Hematopoietic multipotent progenitor cell treated with erythropoietin and hydrocortisone succinate and interleukin-3 and kit ligand, for 8 days (in vitro differentiated cells): ENCODE measurements at places on chromosomes 3 and 15.

- no peak for DNase-seq
Observed at GRCh38 chr3:168155303-168155702, 59.6 kb upstream of the GOLIM4 start.

DNA sequence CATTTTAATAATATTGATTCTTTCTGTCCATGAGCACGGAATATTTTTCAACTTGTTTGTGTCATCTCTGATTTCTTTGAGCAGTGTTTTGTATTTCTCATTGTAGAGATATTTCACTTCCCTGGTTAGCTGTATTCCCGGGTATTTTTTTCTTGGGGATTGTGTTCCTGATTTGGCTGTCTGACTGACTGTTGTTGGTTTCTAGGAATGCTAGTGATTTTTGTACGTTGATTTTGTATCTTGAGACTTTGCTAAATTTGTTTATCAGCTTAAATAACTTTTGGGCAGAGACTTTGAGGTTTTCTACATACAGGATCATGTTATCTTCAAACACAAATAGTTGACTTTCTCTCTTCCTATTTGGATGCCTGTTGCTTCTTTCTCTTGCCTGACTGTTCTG is 418.8 kb upstream of the ALCAM start:
- no peak for DNase-seq

- DNase-seq: no peak
Observed at GRCh38 chr15:72200395-72201237, 3.0 kb upstream of the GRAMD2A start.

GRCh38 chr3:133998691-133999241 is 31.0 kb downstream of the SLCO2A1 start:
- DNase-seq: no peak

DNA sequence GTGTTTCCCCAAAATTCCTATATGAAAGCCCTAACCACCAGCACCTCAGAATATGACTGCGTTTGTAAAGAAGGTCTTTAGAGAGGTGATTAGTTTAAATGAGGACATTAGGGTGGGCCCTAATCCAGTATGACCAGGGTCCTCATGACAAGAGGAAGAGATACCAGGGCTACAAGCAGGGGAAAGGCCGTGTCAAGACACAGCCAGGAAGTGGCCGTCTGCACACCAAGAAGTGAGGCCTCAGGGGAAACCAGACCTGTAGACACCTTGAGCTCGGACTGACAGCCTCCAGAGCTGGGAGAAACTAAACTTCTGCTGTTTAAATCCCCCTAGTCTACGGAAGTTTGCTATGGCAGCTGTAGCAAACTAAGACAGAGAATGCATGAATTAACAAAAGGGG is 14.2 kb downstream of the KIF7 start:
- DNase-seq: no peak

DNA sequence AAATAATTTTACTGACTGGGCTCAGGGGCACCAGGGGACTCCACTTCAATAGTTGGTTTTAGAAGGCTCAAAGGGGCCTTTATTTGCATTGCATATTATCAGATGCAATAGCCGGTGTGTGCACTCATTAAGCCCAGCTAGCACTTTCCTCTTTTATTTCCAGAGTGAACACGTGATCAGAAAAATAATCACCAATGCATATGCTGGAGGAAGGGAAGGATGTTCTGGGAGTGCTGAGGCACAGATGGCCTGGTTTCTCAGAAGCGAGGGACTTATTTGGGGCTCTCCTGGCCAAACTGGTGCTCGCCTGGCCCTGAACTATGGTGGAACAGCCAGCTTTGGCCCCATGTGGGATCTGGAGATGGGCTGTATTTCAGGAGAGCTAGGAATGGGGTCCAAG is 60.4 kb upstream of the SEC13 start:
- no peak for DNase-seq

DNA sequence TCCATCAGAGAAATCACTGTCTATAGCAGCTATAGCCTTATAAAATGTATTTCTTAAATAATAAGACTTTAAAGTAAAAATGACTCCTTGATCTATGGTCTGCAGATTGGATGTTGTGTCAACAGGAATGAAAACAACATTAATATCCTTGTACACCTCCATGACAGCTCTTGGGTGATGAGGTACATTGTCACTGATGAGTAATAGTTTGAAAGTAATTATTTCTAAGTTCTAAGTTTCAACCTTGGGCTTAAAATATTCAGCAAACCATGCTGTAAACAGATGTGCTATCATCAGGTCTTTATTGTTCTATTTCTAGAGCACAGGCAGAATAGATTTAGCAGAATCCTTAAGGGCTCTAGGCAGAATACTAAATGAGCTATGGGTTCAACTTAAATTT is 568.2 kb upstream of the BCHE start:
- DNase-seq: no peak

DNA sequence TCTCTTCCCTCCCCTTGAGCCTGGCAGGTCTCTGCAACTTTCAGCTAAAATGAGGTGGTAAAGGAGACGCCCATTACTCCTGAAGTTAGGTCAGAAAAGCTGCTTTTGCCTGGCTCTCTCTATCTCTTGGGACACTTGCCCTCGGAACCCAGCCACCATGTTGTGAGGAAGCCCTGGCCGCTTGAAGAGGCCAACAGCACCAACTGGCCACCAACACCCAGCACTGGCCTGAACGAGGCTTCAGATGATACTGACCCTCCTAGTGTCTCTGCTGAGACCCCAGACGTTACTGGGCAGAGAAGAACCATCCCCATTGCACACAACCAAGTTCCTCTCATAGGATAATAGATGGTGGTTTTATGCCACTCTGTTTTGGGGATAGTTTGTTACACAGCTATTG is 49.5 kb upstream of the PCSK6 start:
- no peak for DNase-seq

DNA sequence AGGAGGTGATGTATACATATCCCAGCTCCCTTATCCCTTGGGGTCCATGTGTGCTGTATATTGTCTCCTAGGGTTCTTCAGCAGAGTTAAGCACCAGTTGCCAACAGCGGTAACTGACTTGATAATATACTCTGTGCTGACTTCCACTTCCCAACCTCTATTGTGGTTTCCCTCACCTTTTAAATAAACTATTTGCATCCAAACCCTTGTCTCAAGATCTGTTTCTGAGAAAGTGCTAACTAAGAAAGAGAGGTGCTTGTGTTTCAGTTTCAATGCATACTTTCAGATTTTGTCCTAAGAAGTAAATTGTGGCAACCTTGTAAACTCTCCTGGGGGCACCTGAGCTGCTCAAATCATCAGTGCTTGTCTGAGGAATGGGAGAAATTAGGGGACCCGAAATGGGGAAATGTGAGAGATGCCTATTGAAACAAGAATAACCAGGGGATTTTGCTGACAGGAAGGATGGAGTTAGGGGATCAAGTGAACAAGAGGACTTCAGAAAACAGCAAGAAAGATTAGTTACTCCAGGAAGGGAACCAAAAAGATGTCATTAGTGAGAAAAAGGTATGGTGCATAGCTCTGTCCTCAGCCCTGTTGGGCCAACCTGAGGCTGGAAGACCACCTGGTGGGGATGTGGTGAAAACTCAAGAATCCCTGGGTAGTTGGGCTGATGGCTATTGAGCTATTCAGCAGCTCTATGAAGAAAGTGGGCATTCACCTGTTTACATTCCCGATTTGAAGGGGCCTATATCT is 50.9 kb upstream of the MRPL3 start:
- no peak for DNase-seq

DNA sequence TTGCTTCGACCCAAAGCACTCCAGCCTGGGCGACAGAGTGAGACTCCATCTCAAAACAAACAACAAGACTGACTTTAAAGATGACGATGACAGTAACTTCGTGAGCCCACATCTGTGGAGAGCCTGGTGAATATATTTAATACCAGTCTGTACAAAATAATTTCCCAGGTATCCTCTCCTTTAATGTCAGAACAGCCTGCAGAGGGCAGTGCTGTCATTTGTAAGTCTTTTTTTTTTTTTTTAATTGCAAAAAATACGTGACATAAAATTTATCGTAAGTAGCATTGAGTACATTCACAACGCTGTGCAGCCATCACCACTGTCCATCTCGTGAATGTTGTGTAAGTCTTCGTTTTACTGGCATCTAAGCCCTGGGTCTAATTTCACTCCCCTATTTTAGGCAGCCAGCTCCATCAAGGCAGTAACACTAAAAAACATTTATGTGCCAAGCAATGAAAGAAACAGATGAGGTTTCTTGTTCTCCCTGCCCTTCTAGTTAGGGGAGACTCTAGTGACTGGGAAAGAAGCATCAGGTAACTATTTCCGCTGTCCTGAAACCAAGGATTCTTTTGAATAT is 1.4 kb downstream of the HTD2 start:
- DNase-seq: peak; percentile 79

- DNase-seq: no peak
Observed at GRCh38 chr15:25944386-25944785, 81.3 kb upstream of the ATP10A start.

DNA sequence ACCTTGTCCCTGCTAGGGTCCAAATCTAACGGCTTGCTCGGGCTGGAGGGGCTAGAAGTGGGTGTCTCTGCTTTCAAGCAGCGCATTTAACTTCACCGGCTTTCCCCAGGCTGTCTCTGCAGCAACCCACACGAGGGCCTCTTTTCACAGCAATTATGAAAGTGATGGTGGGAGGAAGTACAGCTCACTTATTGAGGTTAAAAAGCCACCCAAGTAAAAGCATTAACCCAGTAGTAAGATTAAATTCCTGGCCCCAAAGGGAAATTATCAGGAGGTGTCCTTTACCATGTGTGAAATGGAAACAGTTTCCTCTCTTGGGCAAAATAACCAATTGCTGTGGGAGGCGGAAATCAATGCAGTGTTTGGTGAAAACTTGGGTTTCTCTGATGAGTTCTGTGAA is 41.1 kb downstream of the NGRN start:
- no peak for DNase-seq

- no peak for DNase-seq
Observed at GRCh38 chr15:49887659-49888322, 231.2 kb downstream of the ATP8B4 start.

DNA sequence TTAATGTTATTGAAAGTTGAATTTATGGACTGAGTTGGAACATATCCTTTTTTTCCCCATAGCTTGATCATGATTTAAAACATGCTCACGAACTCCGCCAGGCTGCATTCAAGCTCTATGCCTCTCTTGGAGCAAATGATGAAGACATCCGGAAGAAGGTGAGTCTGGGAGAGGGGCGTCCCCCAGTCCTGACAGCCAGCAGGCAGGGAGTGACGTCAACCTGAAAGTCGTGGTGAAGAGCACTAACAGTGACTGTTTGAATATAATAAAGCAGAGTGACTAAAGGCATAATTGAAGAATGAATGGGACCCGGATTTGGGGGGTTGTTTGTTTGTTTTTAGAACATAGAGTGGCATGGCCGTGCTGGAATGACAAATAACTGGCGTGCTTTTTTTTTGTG is 57.9 kb downstream of the ARMC8 start:
- no peak for DNase-seq

GRCh38 chr3:192881159-192881786 is 36.4 kb downstream of the MB21D2 start:
- DNase-seq: no peak

DNA sequence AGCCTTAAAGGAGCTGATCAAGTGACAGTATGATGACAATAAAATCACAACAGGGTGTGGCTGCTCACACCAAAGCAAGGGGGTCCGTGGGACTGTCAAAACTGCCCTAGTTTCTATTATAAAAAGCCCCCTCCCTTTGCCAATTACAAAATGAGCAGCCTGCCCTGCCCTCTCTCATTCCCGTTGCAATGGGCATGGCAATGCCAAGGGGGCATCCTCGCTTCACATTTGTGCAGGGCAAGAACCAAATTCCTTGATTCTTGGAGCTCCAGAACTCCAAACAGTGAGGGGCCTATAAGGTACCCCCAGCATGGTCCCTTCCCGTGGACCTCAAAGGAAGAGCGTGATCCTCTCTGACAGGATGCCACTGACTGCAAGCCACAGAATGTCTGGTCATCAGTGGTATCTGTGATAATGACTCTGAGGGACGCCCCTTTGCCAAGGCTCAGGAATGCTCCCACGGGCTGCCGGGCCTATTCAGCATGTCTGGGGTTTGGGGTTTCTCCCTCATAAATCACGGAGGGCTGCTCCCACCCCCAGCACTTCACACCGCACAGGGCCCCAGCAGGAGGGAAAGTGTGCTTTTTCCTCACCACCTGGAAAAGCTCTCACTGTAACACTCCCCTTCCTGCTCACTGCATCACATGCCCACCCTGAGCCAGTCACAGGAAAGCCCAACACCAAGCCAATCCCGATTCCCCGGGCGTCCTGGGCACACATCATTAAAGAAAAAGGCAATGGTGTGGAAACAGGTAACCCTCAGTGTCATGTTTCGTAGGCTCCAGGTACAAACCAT is 105.1 kb upstream of the TRPM1 start:
- DNase-seq: no peak

- DNase-seq: peak; percentile 17
Observed at GRCh38 chr3:52892625-52893311, 4.6 kb downstream of the STIMATE start.
